ENCODE measurements at places on chromosomes 7 and 10.
A peak's percentile ranks its signal among the peaks of the same experiment; 100 is the strongest.

DNA sequence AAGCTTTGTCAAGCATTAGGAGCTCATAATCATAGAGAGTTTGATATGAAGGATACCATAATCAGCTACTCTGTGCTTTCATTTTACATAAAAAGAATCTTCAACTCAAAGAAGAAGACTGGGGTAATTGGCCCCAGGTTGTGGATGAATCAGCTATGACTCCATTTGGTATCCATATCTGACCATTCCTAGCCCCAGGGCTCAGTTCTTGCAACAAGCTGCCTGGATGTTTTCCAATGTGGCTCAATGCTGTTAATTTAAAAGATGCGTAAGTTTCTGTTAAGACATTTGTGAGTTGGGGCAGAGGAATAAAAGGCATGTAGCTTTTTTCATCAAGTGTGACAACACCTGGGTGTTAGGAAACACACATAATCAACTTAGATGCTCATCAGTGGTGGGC, 951.1 kb downstream of the NRG3 start:
- DNase-seq, result peak; percentile 68

GRCh38 chr10:114261076-114261475, 22.0 kb downstream of the VWA2 start:
- DNase-seq, result no peak

DNA sequence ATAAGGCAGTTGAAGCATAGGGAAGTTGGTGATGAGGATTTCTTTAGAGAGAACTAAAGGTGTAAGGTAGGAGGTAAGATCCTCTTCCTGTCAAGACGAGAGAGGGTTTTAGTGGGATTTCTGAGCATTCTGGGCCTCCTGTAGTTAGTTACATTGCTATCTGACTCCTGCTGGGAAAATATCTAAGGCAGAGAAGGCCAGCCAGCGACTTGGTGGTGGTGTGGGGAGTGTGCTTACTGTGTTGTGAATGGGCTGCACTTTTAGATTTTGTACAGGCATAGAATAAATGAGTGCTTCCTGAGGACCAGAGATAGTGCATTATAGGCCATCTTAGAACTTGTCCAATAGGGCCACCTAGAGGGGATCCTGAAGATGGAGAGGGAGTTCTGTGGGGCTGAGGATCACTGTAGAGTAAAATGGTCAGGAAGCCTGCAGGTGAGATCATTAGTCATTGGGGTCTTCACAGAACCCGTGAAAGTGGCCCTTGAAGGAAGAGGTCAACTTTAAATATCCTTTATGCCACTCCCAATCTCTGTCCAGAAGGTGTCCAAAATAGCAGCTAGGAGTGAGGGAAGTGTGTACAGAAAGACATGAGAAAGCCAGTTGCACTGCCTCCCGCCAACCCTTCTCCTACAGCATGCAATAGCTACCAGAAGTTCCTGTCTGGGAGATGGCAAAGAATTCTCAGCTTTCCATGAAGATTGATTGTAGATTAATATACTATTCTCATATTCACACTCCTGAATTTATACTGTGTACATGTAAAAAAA, 266.6 kb downstream of the POLR1F start:
- DNase-seq, result no peak

DNA sequence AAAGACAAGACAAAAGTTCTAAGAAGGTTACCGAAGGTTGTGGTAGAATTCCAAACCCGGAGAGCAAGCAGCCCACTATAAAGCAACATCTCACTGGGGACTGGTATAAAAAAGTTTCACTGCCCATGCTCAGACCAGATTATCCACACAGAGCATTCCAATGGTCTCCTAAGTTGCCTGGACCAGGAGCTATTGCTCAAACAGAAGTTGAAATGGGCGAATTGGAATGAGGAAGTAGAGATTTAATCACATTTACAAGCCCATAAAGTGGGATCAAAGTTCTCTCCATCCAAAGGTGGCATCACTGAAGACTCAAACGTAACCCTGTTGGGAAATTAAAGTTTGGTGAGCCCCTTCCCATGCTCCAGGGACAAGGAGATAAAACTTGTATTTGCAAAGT, 19.8 kb downstream of the OR2F1 start:
- DNase-seq, result no peak

GRCh38 chr10:6035931-6036575, 26.1 kb downstream of the IL2RA start:
- DNase-seq, result no peak

DNA sequence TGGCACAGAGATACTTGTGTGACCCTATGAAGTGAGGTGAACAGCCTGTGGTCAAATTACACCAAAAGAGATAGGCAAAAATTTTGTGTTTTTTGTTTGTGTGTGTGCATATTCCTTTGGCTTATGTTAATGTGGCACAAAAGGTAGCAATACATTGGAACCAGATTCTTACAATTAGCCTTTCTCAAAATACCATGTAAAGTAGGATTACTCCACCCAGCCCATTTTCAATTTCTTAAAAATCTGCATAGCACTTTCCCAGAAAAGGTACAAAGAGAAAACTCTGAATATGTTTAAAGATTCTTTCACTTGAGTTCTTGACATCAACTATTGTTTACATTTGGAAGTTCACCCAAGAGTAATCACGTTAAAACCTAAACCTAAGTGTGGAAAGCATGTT, 157.3 kb upstream of the YAE1 start:
- DNase-seq, result no peak

- no peak for DNase-seq
These were observed 73.6 kb upstream of the NEBL start for GRCh38 chr10:20970708-20971107.

DNA sequence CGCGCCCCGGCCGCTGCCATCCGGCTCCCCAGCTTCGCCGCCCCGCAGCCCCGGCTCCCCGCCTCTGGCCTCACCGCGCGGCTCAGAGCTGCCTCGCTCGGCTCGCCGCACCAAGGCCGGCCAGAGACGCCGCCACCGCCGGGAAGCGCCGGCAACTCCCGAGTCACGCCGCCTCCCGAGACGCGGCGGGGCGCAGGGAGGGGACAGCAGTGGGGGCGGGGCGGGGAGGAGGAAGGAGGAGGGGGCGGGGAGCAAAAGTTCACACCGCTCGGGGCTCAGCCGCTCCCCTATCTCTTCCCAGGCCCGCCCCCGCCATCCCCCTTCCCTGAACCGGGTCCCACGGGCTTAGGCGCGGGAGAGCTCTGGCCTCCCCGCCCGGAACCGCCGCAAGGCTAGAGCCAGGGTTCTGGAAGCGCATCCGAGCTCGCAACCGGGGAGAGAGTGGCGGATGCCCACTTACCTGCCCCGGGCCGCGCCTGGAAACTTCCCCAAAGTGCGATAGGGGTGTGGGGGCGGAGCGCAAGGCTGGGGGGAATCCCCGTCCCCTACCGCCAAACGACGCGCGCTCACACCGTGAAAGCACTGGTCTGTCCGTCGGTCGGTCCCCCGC, 1.0 kb downstream of the CHST15 start:
- no peak for DNase-seq

- no peak for DNase-seq
These were observed 570 bp downstream of the TBC1D12 start for GRCh38 chr10:94402843-94403379.

DNA sequence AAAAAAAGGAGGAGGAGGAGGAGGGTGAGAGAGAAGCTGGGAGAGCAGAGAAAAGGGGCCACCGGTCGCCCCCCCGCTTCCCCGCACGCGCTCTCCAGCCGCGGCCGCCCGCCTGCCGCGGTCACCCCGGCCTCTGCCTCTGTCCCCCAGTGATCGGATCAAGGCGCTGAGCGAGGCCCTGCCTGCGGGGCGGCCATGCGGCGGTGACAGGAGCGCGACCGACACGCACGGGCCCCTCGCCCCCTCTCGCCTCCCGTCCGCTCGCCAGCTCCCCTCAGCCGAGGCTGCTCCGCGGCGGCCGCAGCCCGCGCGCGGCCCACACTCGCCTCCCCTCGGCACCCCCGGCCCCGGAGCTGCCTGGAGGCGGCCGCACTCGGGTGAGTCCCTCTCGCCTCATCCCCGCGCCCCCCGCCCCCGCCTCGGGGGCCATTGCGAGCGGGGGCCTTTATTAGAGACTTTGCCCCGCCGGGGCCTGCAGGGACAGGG, at the start of gene GTF2I:
TSS of gene GTF2I (plus strand) at position 27 of the 486 bp plus-strand sequence. CDS start 31,411 bp downstream, outside the sequence.
- DNase-seq, result no peak

GRCh38 chr10:86387178-86387794, 20.7 kb upstream of the GRID1 start:
- DNase-seq, result no peak
